ENCODE measurements at places on chromosomes 4 and X.

GRCh38 chrX:40007756-40008705 lies 89.7 kb downstream of the BCOR start:
- DNase-seq = no peak

- peak; percentile 22 for DNase-seq
Observed at GRCh38 chr4:98261405-98262291, 464 bp downstream of the RAP1GDS1 start.

- no peak for DNase-seq
Observed at GRCh38 chr4:128519163-128519830, 231.7 kb upstream of the PGRMC2 start.

DNA sequence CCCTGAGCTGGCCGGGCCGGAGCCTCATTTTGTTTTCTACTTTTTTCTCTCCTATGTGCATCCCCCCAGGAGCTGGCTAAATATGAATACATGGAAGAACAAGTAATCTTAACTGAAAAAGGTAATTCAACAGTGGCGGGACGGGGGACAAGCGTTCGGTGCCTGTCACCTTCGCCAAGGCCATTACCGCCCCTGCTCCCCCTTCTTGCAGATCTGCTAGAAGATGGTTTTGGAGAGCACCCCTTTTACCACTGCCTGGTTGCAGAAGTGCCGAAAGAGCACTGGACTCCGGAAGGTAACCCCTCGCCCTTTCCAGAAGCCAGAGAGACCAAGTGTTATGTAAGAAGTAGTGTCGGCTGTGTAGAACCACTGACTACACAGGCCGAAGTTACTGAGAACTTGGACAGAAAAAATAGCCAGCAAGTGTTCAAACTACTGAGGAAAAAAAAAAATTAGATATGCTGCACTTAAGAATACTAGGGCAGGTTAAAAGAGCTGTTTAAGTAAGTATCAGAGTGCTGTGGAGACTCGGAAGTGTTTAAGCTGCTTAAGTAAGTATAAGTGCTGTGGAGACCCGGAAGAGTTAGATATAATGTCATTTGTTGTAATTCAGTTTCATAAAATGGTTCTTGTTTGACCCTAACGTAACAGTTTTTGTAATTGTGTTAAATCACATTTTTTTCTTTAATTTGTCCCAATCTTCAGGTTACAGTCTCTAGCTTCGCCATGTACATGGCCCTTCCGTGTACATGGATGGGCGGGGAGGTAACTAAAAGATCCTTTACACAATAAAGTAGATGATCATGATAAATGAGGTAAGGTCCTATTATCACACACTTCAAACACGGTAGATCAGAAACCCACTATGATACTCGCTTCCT lies 856 bp downstream of the SAT1 start:
- DNase-seq = no peak

DNA sequence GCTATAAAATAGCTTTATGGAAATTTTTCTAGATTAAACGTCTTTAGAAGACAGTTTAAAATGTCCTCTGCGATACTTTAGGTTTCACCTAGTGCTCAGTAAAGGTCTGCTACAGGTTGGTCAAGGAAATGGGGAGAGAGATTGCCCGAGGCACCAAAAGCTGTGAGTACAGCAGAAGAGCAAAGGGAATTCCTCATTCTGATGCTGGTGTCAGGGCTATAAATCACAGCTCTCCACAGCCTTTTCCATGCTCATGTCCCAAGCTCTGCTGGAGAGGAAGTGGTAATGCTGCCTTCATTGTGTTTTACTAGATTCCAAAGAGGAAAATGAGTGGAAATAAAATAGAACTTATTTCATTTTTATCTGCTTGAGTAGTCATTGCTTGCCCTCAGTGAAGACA lies 2060.4 kb downstream of the ARAP2 start:
- no peak for DNase-seq

GRCh38 chrX:153371256-153371655 lies 29.9 kb downstream of the PNMA6E start:
- DNase-seq = no peak

DNA sequence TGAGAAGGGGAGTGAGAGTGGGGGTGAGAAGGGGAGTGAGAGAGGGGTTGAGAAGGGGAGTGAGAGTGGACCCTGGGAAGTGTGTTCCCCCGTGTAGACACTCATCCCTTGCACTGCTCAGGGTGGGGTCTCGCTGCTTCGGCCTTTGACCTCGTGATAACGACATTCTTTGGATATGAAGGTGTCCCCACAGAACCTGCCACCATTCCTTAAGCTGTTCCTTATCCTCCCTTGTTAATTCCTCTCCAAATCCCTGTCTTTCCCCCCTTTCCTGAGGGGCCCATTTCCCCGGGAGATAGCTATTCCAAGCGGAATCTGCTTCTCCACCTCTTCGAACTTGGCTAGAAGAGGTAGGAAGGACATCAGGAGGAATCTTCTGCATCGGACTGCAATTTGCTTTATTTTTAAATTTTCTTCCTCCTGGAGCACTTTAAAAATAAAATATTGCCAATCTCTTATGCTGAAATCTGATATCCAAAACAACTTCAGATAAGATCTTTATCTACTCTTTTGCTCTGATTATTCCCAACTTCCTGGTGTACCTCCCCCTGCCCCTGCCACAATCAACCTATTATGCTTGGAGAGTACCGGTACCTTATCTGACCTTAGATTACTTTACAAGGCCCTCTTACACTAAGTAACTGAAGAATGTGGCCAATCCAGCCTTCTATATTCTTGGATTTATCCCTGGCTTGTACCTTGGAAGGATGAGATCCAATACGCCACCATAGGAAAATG lies 15.6 kb downstream of the TRIML1 start:
- no peak for DNase-seq
